Cerebellum (tissue), 4 donors: ENCODE measurements at places on chromosomes 2 and 18. TPM values are rescaled to one million over a fixed set of nuclear protein-coding genes. Genes with fewer than 3 reads are reported as not detected.

Gene KIF5C
- 340 TPM for total RNA-seq

Gene UGT1A3
- total RNA-seq = not detected

Gene CHRNA1
- not detected for total RNA-seq

DNA sequence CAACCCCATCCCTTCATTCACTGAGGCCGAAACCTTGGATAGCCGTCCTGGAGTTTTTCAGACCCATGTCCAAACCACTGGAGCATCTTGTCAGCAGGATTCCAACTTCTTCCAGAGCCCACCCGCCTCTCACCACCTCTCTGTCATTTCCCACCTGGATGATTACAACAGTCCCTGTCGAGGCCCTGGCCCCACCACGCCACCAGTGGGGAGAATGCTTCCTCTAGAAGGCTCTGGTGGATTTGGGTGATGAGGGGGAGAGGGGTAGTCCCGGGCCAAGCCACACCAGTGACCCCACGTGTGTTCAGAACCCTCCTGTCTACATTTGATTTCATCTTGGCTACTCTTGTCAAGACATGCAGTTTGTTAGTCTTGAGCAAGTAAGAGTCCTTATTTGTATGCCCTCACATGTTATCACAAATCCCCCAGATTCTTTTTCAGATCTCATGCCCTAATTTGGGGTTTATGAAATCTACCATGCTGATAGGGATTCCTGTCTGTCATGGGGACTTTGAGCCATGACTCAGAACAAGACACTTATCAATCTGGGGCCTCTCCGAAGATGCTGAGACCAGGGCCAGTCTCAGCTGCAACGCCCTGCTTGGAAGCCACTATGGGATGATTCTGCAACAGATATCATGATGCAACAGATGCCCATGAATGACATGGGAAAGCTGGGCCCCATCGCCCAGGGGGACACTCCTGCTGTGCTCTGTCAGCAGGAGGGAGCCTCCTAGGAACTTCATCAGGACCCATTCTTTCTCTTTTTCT lies 186.1 kb downstream of the ZFP36L2 start:
- DNase-seq = no peak

DNA sequence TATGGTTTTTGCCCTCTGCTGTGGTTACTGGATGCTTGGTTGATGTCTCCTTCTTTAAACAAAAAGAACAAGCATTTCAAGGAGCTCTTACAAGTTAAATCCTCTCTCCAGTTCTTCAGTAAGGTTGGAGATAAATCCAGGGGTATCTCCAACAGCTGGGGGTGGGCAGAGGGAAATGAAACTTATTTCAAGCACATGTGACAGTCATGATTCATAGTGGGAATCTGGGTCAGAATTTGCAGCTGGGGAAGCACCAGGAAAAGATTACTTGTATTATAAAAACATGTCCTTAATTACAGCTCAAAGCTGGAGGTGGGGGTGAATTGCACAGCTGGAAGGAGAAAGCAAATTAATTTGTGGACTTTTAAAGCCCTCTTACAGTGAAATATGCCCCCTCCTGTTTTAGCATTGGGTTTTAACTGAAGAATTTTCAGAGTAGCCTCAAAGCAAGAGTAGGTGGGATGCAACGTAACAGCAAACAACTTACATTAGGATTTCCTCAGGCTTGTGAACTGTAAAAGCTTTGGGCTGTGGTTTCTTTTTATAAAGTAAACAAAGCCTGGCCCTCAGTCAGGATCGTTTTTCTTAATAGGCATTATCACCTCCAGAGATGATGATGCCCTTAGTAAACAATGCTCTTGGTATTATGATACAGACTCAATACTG lies 596.4 kb downstream of the NYAP2 start:
- no peak for DNase-seq

DNA sequence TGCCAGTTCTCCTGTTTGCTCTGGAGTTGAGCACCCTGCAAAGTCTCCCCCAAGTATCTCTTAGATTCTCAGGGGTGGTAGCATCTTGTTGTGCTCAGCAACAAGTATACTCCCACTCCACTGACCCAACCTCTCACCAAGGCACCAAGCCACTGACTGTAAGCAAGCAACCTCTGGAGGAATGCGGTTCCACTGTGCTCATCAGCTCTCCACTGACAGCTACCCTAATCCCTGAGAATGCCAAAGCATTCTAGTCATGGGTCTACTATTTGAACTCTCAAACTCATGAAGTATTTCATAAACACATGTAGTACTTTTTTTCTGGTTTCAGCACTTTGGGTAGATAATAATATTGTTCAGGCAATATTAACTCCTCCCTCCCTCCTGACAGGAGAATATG lies 170.0 kb downstream of the EPHA4 start:
- DNase-seq = no peak

- no peak for DNase-seq
Observed at GRCh38 chr2:72024451-72025175, 123.0 kb downstream of the CYP26B1 start.

- DNase-seq = no peak
Observed at GRCh38 chr2:201644001-201644400, 698 bp upstream of the TMEM237 start.

- no peak for DNase-seq
Observed at GRCh38 chr2:226855787-226856186, 19.9 kb downstream of the RHBDD1 start.

Gene STK36
- total RNA-seq = 52.3 TPM

Gene COLEC12
- total RNA-seq = 25.3 TPM

DNA sequence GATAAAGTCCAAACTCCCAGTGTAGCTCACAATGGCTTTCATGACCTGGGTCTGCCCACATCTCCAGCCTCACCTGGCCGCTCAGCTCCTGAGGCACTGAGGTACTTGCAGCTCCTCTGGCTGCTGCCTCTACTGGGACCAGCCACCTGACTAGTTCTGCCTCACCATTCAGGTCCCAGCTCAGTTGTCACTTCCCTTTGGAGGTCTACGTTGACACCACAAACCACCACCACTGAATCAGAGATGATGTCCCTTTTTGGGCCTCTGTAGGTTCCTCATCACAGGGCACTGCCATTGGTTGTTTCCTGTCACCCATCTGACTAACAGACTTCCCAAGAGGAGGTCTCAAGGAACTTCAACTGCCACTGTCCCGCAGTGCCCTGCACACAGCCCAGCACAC lies 21.2 kb downstream of the SPP2 start:
- DNase-seq = no peak

- DNase-seq = no peak
Observed at GRCh38 chr2:163667064-163667887, 68.5 kb downstream of the FIGN start.

Gene GPR45
- total RNA-seq = 1.5 TPM

GRCh38 chr2:196356332-196356731 lies 185.0 kb upstream of the STK17B start:
- no peak for DNase-seq

GRCh38 chr18:3592864-3593263 lies 142.9 kb downstream of the TGIF1 start:
- no peak for DNase-seq

DNA sequence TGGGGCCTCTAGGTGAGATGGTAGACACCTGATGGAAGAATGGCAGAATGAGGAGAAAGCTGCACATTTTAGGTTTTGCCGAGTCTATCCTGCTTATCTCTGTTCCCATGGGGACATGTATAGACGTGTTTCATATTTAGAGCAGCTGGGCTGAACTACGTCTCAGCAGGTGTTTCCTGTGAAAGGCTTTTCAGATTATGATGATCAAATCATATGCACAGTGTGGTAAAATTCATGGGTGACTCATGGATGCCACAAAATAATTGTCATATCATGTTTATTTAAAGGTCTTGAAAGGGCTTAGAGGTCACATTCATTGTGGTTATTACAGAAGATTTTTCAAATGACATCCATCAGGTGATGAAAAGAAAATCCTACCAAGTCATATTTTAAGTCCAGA lies 90.5 kb downstream of the ICOS start:
- DNase-seq = no peak

DNA sequence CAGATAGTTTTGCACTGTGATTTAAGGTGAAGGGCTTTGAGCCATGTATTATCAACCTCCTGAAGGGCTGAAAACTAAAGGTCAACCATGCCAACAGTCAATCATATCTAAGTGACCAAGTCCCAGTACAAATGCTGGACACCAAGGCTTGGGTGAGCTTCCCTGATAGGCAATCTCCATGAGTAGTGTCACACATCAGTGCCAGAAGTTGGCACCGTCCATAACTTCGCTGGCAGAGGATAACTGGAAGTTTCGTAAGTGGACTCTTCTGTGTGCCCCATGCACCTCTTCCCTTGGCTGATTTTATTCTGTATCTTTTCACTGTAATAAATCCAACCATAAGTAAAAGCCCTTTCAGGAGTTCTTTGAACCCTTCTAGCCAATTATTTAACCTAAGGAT lies 13.2 kb downstream of the REV1 start:
- DNase-seq = no peak

GRCh38 chr18:76467371-76468190 lies 27.5 kb downstream of the ZNF516 start:
- DNase-seq = no peak

- DNase-seq = no peak
Observed at GRCh38 chr2:179049546-179050311, at the start of gene CCDC141. CCDC141 (minus strand) TSS chr2:179050137; CDS start chr2:179049941, 196 bp downstream.

Gene CYRIA
- 28.2 TPM for total RNA-seq

Gene FZD7
- total RNA-seq = 48.7 TPM

Gene TDRD15
- 0.18 TPM for total RNA-seq

DNA sequence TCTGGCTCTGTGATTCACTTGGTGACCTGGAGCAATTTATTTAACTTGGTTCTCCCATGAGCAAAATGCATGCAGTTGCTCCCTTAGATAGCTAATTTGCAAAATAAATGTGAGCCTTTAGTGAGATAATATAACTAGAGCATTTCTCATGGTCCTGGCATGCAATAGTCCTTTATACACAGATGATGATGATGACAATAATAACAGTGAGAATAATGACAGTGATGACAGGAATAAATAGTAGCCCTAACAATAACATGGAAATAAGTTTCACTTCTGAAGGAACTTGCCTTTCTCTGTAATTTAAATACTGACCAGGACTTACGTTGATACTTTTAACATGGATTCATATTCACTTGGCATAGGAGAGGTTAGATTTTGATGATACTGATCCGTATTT lies 49.2 kb downstream of the LPIN1 start:
- no peak for DNase-seq

GRCh38 chr2:190126798-190127197 lies 64.3 kb upstream of the MSTN start:
- no peak for DNase-seq

DNA sequence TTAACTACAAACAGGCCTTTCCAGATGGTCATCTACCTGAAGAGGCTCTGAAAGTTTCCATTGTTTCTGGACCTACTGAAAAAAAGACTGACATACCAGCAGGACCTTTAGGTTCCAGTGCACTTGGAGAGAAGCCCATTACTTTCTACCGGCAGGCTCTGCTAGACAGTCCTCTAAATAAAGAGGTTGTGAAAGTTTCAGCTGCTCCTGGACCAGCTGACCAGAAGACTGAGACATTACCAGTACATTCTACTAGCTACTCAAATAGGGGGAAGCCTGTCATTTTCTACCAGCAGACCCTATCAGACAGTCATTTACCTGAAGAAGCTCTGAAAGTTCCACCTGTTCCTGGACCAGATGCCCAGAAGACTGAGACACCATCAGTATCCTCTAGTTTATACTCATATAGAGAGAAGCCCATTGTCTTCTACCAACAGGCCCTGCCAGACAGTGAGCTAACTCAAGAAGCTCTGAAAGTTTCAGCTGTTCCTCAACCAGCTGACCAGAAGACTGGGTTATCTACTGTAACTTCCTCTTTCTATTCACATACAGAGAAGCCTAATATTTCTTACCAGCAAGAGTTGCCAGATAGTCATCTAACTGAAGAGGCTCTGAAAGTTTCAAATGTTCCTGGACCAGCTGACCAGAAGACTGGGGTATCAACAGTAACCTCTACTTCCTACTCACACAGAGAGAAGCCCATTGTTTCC lies 65.8 kb downstream of the ALMS1 start:
- no peak for DNase-seq

- no peak for DNase-seq
Observed at GRCh38 chr18:50982802-50983179, 15.0 kb downstream of the ELAC1 start.

- DNase-seq = no peak
Observed at GRCh38 chr2:112777036-112777435, 7.3 kb downstream of the IL1A start.

DNA sequence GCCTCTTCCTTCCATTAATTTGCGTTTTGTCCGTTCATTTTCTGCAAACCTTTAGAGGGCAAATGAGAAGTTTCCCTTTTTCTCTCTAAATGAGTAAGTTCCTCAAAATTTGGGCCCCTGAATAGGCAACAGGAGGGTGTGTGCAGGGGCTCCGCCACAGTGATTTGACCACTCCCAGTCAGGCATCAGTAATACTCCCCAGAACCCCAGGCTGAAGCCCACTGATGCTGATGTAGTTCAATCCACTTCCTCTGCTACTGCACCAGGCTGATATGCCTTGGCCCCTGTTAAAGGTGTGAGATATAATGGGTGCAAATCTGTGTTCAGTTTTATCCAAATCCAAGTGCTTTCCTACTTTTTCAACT lies 1150.0 kb downstream of the RPIA start:
- no peak for DNase-seq

Gene LYPD1
- total RNA-seq = 81.1 TPM

DNA sequence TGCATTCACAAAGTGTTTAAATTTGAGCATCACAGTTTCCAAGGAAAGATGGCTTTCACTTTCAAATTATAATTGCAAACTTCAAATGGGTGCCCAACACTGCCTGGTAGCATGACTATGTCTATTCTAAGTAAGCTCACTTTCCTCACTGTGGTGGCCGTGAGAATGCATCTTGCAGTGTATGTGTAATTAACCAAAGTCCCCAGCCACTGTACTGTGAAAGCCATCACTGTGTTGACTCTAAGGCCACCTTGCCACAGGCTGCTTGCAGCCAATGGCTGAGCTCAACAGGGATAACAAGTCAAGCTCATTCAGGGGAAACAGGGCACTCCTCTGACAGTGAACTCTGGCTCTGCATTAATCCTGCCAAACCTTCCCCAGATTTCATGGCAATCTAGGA lies 43.3 kb upstream of the LGALSL start:
- DNase-seq = no peak

DNA sequence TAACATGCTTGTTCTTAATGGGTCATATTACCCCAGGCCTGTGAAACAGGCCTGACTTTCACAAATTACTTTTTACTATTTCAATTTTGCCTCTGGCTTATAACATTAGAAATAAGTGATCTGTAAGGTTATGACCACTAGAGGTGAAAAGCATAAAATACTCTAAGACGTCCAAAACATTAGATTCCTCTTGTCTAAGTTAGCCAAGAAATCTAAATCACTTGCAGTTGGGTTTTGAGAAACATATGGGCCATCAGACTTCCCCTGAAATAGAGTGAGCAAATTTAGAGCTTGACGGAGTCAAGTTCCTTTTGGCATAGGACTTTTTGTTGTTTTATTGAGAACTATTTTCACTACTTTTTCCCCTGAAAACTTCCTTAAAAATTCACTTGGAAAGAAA lies 32.7 kb upstream of the RIT2 start:
- DNase-seq = no peak
